Stimulated activated CD4-positive, alpha-beta T cell treated with anti-CD3 and anti-CD28 coated beads, Interleukin-12 subunit alpha, Interleukin-12 subunit beta, amount 100 ng/mL, for 24 hours (primary cell): ENCODE measurements at places on chromosomes 2 and 18.

DNA sequence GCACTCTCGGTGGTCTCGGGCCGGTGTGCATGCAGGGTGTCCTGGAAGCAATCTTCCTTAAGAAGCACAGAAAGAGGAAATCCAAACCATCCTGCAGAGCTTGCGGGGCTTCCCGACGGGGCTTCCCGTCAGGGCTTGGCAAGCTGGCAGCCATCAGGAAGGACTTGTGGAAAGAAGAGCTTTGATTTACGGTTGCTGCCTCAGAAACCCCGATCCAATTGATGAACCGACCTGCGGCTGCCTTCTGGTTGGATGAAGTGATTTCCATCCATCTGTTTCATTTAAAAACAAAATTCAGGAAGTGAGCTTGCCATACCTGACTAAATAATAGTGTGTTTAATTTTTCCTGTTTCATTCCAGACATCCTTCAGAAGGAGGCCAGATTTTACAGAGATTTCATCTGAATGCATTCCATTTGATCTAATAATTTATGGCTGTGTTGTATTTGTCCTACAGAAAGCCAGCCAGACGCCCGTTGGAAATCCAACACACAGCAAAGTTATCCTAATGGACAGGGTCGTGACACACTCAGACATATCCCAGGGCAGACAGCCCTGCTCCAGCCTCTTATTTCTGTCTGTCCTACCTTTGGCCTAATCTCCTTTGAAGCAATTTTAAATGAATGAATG, 141.3 kb downstream of the SEPTIN10 start:
- DNase-seq: no peak

DNA sequence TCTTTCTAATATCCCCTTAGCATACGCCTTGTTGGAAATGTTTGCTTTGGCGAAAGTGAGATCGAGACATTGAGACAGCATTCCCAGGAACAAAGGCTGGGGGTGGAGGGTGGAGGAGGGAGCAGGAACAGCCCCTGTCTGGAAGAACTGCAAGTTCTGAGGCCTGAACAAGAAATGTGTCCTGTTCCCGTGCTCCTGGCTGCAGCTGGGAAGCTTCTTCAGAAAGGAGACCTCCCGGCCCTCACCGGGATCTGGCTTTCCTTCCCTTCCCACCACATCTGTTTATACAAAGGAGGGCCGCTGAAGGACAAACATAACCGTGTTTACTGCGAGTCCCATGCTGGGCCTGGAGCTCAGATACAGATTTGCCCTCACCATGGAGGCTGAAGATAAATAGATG, 35.9 kb downstream of the AFF3 start:
- no peak for DNase-seq

DNA sequence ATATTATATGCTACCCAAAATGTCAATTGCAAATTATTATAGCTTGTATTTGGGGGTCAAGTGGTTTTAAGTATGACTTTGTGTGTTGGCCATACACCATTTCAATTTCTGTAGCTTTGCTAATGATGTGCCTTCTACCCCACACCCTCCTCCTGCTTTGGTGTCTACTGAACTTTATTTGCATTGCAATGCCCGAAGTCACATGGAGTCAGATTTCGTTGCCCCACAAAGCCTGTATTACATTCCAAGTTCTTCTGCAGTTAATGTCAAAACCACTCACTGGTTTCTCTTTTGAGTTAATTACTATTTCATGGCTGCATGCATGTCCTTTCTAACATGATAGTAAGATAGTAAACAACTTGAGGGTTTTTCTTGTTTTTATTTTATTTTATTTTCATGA, 528.9 kb downstream of the RIT2 start:
- DNase-seq: no peak

GRCh38 chr18:6626457-6626856, 103.1 kb upstream of the ARHGAP28 start:
- no peak for DNase-seq

DNA sequence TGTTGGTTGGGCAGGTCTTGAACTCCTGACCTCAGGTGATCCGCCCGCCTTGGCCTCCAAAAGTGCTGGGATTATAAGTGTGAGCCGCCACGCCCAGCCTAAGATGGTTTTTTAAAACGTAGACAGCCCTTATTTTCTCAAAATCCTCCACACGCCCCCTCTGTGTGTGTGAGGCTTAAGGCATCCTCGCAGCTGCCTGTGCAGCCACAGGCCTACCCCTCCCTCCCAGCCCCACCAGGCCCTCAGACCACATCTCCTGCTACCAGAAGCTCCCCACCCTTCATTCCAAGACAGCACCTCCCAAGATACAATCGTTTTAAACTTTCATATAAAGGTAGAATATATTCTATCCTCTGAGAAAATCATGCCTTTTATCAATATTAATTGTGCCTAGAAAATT, 4.8 kb downstream of the ANO7 start:
- no peak for DNase-seq

DNA sequence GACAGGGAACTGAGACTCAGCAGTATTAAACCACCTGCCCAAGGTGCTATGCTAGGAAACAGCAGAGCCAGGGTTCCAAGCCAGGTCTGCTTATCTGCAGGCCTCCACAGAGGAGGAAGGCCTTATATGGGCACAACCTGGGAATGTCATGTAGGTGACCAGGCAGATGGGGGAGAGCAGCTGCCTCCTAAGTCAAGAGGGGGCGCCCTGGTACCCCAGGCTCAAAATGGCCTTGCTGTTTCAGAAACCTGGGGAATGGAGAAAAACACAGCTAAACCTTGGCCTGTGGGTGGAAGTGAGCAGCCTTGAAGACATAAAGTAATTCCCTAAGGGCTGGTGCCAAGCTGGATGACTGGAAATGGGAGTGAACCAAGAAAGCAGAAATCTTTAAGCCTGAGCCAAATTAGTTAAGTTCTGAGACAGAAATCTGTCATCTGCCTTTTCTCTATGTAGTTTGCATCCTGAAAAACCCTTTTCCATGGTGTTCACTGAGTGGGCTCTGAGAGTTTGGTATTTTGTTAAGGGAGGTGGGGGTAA, 79.1 kb downstream of the MAPK4 start:
- no peak for DNase-seq

- DNase-seq: no peak
Observed at GRCh38 chr18:59229191-59229590, 9.2 kb downstream of the GRP start.

DNA sequence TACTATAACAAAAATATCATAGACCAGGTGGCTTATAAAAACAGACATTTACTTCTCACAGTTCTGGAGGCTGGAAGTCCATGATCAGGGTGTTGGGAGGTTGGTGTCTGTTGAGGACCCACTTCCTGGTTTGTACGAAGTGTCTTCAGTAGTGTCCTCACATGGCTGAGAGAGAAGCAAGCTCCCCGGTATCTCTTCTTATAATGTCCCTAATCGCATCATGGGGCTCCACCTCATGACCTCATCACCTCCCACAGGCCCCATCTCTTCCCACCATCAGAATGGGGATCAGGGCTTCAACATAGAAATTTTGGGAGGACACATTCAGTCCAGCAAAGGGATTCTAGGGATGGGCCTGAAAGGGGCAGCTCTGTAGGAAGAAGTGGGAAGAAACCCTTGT, 4.8 kb upstream of the NIFK start:
- no peak for DNase-seq

GRCh38 chr2:133097666-133098065, 427.7 kb upstream of the LYPD1 start:
- DNase-seq: no peak

- DNase-seq: no peak
Observed at GRCh38 chr2:67313536-67313935, 83.6 kb upstream of the ETAA1 start.

DNA sequence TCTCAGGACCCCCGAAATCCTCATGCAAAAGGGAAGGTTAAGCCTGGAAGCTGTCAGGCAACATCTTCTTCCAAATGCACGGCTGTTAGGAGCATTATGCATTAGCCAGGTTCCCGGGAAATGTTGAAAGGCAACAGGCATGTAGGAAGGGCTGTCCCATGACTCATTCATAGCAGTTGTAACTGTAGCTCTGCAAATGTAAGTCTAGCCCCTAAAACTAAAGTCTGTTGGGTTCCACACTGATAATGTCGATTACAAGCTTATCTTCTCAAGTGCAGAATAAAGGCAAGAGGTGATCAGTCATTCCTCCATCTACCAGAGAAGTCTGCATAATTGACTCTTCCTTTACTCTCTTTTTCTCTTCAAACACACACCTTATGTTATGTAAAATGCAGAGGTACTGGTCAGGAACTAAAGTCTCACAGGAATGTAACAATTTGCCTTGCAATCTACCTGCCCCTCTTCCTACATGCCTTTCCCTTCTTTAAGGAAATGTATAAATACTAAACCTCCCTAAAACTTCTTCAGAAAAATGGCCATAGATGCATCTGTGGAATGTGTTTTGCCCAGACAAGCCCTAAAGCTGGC, 99.8 kb downstream of the AKAIN1 start:
- no peak for DNase-seq

DNA sequence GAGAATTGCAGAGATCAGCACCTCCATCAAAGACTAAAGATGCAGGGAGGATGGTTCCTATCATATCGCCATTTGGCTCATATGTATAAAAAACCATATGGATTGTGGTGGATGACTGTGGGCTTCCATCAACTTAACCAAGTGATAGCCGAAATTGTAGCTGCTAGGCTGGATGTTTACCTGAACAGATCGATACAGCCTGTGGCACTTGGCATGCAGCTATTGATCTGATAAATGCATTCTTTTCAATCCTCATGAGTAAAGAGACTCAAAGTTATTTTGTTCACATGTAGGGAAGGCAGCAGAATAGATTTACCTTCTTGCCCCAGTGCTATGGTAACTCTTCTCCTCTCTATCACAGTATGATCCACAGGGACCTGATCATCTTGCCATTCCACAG, 18.5 kb downstream of the CHCHD5 start:
- no peak for DNase-seq

DNA sequence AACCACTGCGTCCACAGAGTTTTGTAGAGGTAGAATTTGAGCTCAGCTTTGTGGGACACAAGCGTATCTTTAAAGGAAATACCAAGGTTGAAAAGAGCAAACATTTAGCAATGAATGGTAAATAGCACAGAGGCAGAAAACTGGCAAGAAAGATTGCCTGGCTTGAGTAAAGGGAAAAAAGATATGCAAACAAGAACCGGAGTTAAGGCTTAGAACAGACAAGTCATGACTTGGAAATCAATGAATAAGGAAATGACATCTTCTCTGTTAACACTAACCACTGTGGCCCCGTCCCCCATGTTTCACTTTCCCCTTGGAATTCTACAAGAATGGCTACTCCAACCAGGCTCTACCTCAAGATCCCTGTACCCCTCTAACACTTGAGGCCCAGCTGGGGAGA, 3.8 kb downstream of the STAM2 start:
- DNase-seq: no peak

- no peak for DNase-seq
Observed at GRCh38 chr18:49560624-49561288, 1.1 kb upstream of the LIPG start.

- no peak for DNase-seq
Observed at GRCh38 chr2:210399440-210400041, 77.0 kb downstream of the LANCL1 start.

DNA sequence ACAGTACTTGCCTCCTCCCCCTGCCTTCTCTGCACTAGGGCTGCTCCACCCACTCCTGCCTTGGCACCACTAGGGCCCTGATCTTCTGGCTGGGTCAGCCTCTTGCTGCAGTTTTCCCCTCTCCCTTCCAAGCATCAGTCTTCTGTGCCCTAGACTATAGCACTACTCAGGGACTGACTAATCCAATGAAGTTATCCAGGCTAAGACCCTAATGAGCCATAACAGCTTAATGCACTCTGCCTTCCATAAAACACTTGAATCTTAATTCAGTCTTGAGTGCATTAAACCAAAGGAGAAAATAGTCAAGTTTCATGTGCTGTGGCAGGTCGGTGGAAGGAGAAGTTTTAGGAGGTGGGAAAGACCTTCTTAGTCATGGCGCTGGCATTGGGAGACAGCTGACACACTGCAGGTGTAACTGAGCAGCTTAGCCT, 95.7 kb downstream of the BIN1 start:
- DNase-seq: no peak

- no peak for DNase-seq
Observed at GRCh38 chr2:33437815-33438214, 38.6 kb upstream of the RASGRP3 start.

DNA sequence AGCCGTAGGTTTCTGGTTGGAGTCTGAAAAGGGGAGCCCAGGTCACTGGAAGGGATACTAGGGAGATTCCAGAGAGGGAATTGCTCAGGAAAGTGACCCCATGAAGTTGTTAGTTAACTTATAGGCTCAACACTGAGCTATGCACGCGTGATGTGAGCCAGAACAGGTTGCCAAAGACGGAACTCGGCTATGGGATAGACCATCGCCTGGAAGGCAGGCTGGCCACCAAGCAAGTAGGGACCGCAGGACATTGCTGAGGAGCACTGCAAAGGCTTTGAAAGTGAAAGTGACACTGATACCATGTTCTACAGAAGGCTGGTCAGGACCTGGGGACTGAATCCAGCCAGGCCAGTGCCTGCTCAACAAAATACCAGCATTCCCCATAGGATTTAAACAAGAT, 7.3 kb downstream of the FARP2 start:
- no peak for DNase-seq

GRCh38 chr2:47076586-47077441, 78.3 kb downstream of the STPG4 start:
- DNase-seq: no peak

- no peak for DNase-seq
Observed at GRCh38 chr2:36253086-36253485, 102.5 kb upstream of the CRIM1 start.

DNA sequence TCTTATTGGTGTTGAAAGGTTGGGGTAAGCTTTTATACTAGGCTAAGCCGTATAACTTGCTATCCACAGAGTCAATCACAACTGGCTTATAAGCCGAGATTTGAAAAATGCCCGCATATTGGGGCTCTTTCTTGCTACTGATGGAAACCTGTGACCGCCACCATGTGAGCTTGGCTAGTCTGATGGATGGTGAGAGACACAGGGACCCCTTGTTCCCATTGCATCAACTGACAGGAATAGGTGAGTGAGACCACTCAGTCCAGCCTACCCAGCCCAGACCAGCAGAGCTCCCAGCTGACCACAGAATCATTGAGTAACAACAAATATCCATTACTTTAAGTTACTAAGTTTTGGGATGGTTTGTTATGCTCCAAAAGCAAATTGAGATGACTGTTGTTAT, 676.4 kb upstream of the HS6ST1 start:
- no peak for DNase-seq

GRCh38 chr18:63763831-63764600, 11.2 kb upstream of the SERPINB7 start:
- no peak for DNase-seq

DNA sequence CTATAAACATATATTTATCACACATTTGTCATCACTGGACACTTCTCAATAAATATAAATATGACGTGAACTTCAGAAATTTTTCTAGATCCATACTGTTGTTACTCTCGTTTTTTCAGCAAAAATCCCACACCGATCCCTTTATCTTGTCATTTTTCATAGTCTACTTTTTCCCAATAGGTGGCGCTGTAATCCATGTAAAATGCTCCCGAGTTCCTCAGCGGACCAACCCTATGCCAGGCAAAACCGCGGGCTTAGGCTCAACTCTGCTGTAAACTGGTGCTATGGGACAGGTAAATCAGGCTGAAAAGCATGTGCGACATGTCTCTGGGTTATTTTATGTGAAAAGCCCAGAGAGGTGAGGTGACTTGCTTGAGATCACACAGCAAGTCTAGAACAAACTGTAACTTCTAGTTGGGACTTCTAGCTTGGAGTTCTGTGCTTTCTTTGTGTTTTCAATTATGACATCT, 104.0 kb downstream of the COBLL1 start:
- no peak for DNase-seq

GRCh38 chr18:26332991-26333390, 106.7 kb downstream of the TAF4B start:
- no peak for DNase-seq

- DNase-seq: no peak
Observed at GRCh38 chr2:62724886-62725711, 19.6 kb downstream of the EHBP1 start.

GRCh38 chr2:118805064-118805690, 42.3 kb downstream of the EN1 start:
- no peak for DNase-seq
